Spinal cord (tissue), 10 donors: ENCODE measurements at places on chromosomes 12 and 14.

DNA sequence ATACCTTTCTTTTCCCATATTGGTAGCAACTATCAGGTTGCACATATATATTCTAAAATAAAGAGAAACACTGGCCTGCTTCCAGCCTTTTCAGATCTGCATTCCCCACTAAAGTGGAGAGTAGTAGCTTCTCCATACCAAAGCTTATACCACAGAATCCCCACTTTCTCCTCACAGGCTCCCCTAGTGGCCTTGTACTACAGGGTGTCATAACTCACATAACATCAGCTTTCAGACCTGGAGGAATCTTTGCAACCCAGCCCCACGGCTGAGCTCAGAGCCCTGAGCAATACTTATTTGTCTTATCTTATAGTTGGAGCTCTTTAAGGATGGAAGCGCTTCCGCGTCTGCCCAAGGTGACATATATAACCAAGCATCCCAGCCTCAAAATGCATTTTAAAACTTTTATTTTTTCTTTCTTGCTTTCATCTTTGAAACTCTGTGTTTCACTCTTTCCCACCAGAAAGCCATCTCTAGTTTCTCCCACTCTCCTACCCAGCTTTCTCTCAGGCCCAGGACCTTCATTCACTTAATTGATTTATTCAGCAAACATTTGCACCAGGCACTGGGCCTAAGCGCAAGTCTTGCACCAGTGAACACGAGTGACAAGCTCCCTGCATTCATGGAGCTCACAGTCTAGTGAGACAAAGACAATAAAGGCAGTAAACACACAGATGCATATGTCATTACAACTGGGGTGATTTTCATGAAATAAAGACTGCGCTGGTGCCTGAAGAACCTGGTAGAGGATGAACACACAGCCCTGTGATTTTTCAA, 254.7 kb downstream of the IPO8 start:
- no peak for DNase-seq

DNA sequence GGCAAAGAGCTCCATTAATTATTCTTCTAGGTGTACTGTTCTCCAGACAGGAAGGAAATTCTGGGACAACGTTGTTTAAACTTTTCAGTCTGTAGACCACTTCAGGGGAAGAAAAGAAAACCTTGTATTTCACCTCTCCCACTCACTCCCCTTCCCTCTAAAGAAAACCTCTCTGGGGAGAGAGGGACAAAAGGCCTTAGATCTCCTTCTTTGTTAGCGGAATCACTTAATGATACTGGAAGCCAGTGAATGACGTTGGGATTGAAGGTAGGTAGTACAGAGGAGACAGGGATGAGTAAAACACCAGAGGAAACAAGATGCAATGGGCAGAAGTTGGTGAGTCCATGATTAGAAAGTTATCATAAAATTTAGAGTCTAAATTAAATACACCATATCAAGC, 38.7 kb upstream of the SGPP1 start:
- no peak for DNase-seq

DNA sequence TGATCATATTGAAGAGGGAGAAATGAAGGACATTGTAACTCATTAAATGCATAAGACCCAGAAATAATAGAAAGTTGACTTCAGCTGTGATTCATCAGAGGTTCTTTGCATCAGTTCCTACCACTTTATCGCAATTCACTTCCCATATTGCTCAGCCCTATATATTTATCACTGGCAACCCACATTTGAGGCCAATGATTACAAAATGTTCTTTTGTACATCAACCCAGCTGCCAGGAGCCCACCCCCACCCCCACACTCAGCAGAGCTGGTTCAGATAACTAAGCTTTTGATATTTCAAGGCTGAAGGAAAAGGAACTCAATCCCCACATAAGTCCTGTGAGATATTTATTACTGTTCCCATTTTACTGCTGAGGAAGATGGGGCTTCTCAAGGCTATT, 51.2 kb upstream of the TMPO start:
- DNase-seq, result no peak

DNA sequence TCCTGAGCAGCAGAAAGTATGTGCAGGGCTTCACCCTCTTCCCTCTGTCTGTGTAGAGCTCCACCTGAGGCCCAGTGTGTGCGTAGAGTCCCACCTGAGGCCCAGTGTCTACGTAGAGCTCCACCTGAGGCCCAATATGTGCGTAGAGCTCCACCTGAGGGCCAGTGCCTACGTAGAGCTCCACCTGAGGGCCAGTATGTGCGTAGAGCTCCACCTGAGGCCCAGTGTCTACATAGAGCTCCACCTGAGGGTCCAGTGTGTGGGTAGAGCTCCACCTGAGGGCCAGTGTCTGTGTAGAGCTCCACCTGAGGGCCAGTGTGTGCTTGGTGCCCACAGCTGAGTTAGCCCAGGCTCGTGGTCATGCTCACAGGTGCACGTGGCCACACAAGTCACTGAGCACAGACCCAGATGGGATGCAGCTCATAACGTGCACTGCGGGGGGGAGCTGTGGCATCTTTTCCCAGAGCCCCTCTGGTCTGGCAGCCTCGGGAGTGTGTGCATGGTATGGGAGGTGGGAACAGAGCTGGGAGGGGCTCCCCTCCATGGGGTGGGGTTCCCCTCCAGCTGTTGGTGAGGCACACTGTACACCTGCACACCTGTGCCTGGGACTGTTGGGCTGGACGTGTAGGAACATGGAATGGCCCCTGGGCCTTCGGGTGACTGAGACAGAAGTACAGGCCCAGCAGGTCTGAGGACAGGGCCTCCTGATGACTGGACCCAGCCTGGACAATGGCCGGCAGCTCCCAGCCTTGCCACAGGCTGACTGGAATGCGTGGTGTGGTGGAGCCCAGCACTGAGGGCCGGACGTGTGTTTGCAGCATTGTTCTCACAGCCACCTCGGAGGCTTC, 20.1 kb downstream of the PACS2 start:
- DNase-seq, result no peak

- no peak for DNase-seq
Observed at GRCh38 chr12:79685068-79685467, 5.7 kb downstream of the PAWR start.

DNA sequence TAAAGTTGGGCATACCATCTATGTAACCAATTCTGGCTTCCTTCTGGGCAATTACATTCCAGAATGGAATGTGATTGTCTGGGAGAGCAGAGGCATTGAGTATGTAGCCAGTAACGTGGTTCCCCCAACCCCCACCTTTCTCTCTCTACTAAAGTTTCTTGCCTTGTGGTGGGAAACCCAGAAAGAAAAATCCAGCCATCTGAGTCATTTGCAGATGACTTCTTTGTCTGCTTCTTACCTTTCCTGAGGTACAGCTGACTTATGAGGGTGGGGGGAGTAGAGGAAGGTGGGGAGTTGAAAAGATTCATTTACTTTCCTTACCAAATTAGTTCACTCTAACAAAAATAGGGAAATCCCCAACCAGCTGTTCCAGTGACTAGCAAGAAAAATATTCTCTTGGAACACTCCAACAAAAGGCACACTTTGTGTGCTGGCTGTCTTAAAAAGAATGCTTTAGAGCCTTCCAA, 112.1 kb upstream of the FRMD6 start:
- no peak for DNase-seq

GRCh38 chr14:72625689-72626088, 268.2 kb downstream of the DPF3 start:
- DNase-seq, result no peak

GRCh38 chr12:14442221-14442881, 76.9 kb downstream of the ATF7IP start:
- DNase-seq, result no peak

DNA sequence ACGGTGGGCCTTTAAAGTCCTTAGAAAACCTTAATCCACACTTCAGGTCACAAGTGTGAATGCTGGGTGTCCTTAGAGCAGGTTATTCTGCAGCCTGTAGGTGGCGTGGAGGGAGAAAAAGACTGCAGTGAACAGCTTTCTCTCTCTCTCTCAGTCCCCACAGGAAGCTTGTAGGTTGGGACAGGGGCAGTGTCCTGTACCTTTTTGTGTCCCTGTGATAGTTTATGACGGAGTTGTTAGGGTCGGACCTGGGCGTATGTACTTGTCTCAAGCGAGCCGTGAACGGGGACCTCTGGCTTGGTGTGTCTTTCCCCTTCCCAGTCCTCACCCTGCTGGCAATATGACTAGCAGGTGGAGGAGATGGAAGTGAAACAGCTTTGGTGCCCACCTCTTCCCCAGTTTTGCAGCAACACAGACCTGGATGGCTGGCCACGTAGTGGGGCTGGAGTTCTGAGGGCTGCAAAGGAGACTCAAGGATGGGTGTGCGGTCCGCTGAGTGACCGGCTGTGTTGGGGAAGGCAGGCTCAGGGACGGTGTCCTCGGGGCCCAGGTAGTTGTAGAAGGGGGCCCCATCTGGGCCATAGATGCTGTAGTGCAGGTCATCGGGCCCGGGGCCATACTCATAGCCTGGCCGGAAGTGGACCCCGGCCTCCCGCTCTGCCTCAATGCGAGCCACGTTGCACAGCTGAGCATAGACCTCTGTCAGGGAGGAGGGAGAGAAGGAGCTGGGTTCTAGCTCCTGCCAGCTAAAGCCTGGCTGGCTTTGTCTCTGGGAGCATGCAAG, 8.9 kb downstream of the ISCA2 start:
- no peak for DNase-seq

DNA sequence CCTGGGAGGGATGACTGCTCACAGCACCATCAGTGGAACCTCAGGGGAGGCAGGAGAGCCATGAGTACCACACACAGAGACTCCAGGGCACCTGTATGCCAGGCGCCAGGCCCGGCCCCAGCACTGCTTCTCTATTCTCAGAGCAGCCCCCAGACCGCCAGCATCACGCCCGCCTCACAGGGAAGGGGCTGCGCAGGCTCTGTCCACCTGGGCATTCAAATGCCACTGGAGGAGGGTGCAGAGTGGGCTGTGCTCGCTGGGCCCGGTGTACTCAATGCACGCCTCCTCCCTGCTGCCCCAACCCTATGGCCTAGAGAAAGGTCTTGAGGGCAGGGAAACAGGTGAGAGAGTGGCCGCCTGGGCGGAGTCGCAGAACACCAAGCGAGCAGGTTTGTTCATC, 43.6 kb downstream of the CCDC85C start:
- no peak for DNase-seq
